ENCODE measurements at places on chromosomes 1 and 21. TPM values are rescaled to one million over a fixed set of nuclear protein-coding genes. Genes with fewer than 3 reads are reported as not detected.

DNA sequence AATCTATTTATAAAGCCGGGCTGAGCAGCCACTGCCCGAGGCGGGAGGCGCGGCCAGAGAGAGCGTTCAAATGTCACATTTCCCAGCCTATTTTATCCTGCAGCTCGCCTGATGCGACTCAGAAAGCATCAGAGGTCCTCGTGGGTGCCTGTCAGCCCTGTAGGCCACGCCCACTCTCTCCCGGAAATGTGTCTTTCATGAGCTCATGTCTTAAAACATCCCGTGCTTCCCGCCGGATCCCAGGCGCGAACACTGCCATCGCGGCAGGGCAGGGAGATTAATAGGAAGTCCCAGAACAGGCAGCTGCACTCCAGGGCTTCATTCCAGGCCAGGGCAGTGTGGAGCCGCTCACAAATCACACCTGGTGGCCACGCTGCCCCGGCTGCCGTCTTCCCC is 117.5 kb downstream of the PRDM16 start:
- no peak for DNase-seq

Gene UBASH3A
- total RNA-seq: 0.20 TPM

- DNase-seq: no peak
These were observed 96.7 kb downstream of the DYRK1A start for GRCh38 chr21:37463083-37463801.

Gene WNT3A
- total RNA-seq: not detected

- DNase-seq: no peak
These were observed 1.6 kb upstream of the MOV10 start for GRCh38 chr1:112672842-112673241.

Gene CXADR
- 23.4 TPM for total RNA-seq

Gene PRDX6
- 477 TPM for total RNA-seq
